ENCODE measurements at places on chromosomes 13 and 19.

DNA sequence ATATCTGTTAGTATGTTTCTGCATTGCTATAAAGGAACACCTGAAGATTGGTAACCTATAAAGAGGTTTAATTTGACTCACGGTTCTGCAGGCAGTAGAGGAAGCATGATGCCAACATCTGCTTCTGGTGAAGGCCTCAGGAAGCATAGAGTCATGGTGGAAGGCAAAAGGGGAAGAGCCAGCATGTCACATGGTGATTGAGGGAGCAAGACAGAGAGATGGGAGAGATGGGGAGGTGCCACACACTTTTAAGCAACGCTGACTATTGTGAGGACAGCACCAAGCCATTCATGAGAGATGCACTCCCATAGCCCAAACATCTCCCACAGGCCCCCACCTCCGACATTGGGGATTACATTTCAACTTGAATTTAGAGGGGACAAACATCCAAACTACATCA lies 32.8 kb downstream of the COG6 start:
- H3K4me1 ChIP-seq, result no peaks in the 10 kb centered on the region
- H3K27me3 ChIP-seq, result no peaks in the 10 kb centered on the region
- no peak for DNase-seq
- no peaks in the 10 kb centered on the region for H3K36me3 ChIP-seq
- H3K4me3 ChIP-seq, result no peak overlapping the region

DNA sequence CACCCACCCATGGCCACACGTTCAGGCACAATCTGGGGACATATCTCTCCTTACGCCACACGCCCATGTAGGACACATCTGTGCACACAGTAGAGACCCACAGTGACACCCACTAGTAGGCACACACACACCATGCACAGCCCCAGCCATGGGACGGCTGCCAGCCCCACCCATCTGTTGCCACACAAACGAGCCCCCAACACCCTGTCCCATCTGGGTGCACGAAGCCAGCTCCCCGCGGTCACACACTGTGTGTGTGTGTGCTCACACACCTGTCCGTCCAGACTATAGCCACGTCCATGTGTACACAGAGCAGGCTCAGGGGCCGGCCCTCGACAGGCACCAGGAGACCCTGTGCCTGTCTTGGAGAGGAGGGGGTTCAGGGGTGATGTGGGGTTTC lies 10.6 kb downstream of the ERFL start:
- no peak for DNase-seq
- no peaks in the 10 kb centered on the region for H3K4me1 ChIP-seq
- peaks cover 52% of the 10 kb centered on the region for H3K27me3 ChIP-seq
- no peak overlapping the region for H3K27ac ChIP-seq
- H3K4me3 ChIP-seq, result no peak overlapping the region
- H3K36me3 ChIP-seq, result no peaks in the 10 kb centered on the region

- H3K4me1 ChIP-seq, result peaks cover 35% of the 10 kb centered on the region
- no peak overlapping the region for H3K4me3 ChIP-seq
- H3K27ac ChIP-seq, result no peak overlapping the region
- H3K36me3 ChIP-seq, result no peaks in the 10 kb centered on the region
These were observed 478.1 kb upstream of the NBEA start for GRCh38 chr13:34464011-34464410.

GRCh38 chr13:74561155-74561554 lies 427.0 kb upstream of the KLF12 start:
- H3K36me3 ChIP-seq, result no peaks in the 10 kb centered on the region
- no peaks in the 10 kb centered on the region for H3K27me3 ChIP-seq
- H3K27ac ChIP-seq, result no peak overlapping the region
- H3K4me3 ChIP-seq, result no peak overlapping the region
- H3K4me1 ChIP-seq, result no peaks in the 10 kb centered on the region

DNA sequence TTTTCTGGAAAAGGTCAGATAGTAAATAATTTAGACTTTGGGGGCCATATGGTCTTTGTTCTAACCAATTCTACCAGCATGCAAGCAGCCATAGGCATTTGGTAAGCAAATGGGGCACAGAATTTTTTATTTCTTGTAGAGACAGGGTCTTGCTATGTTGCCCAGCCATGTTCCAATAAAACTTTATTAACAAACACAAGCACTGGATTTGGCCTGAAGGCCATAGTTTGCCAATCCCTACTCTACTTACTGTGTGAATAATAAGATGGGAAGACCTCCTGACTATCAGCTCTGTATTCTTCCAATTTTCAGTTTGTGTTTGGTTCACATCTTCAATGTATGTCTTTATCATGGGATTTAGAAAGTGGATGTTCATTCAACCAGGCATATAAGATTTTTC lies 53.0 kb upstream of the SERP2 start:
- H3K4me3 ChIP-seq, result no peak overlapping the region
- DNase-seq, result no peak
- no peaks in the 10 kb centered on the region for H3K36me3 ChIP-seq

- DNase-seq, result no peak
- no peaks in the 10 kb centered on the region for H3K36me3 ChIP-seq
- H3K4me3 ChIP-seq, result no peak overlapping the region
- H3K4me1 ChIP-seq, result no peaks in the 10 kb centered on the region
These were observed 43.4 kb upstream of the PDCD5 start for GRCh38 chr19:32537580-32537979.

DNA sequence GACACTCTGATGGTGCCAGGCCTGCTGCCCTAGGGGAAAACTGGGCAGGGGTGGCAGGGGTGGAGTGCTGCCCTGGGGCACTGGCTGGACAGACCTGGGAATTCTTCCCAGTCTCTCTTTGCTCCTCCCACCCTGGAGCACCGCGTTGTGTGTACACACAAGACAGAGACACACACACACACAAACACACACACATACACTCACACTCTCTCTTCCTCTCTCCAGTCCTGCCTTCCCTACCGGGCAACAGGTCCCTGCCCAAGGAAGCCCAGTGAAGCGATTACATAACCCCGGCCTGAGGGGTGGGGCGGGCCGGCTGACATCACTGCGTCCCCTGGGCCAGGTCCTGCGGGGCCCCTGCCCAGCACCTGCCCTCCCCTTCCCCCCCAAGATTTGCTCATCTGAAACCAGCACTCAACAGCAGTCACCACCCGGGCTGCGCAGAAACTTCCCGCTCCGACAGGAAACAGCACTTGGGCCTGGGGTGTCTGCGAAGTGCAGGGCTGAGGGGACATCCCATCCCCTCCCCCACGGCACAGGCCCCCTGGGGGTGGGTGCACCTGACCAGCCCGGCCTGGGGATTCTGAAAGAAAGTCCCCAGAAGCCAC lies 1.2 kb downstream of the MKNK2 start:
- H3K4me1 ChIP-seq, result peaks cover 29% of the 10 kb centered on the region
- H3K27me3 ChIP-seq, result no peaks in the 10 kb centered on the region
- peak overlapping the region; percentile 81 for H3K4me3 ChIP-seq

GRCh38 chr13:98507282-98507797 lies 69.6 kb downstream of the STK24 start:
- DNase-seq, result peak; percentile 97
- peak overlapping the region; percentile 95 for H3K27ac ChIP-seq
- peak overlapping the region; percentile 48 for H3K4me3 ChIP-seq

GRCh38 chr19:45076851-45077730 lies 813 bp upstream of the ZNF296 start:
- no peak overlapping the region for H3K27ac ChIP-seq
- DNase-seq, result no peak
- H3K4me3 ChIP-seq, result peak overlapping the region; percentile 33
- peaks cover 16% of the 10 kb centered on the region for H3K4me1 ChIP-seq
- peaks cover 4% of the 10 kb centered on the region for H3K36me3 ChIP-seq

DNA sequence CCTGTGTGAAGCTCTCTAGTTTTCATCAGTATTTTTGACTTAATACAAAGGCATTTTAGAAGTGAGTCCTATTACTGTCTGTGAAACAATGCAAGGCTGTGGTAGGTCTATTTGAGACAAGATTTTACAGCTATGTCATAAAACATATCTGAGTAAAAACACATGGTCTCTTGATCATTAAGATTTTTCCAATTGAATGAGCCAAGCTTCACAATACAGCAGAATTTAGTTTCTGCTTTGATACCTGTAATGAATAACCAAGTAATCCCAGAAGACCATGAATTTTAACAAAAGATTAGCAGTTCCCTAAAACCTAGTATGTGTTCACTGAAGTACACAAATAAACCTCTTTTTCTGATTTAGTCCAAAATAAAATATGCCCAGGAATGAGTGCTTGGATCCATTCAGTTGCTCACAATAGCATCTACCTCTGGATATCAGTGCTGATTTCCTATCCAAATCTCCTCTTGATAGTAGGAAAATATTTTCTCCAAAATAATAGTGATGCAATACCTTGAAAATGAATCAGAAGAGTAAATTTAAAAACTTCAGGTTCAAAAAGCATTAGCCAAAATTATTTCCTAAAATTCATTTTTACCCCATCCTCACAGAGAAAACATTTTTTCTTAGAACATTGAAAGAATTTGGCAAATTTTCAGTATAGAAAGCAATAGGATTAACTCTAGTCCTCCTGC lies 533.5 kb upstream of the SGCG start:
- no peaks in the 10 kb centered on the region for H3K36me3 ChIP-seq
- H3K27ac ChIP-seq, result no peak overlapping the region
- no peak for DNase-seq

All from endothelial cell of umbilical vein (primary cell).